Stimulated activated CD8-positive, alpha-beta memory T cell treated with anti-CD3 and anti-CD28 coated beads, Interleukin-4, amount 100 ng/mL, for 48 hours (primary cell): ENCODE measurements at places on chromosomes 2 and 18.

DNA sequence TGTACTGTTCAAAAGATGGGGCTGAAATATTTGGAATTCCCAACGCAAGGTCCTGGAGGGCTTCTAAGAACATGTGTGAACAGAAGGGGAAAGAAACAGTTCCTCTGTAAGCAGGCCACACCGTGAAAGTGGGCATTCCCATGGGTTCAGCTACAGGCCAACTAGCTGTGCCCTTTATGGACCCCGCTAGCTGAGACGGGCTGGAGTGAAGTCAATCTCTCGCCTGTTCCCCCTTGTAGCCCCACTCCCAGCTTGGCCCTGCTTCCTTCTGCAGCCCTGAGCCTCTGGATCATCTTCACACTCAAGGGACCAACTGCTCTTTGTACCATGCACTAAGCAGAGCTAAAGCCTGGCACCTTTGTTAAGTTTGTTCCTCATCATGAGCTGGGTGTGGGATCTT is 55.4 kb downstream of the POLR1A start:
- DNase-seq, result no peak

DNA sequence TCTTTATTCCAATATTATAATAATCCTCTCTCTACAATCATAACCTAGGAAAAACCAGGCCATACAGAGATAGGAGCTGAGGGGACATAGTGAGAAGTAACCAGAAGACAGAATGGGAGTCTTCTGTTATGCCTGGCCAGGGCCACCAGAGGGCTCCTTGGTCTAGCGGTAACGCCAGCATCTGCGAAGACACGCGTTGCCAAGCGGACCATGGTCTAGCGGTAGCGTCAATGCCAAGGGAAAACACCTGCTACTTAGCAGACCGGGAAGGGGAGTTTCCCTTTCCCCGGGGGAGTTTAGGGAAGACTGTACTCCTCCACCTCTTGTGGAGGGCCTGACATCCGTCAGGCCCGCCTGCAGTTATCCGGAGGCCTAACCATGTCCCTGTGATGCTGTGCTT is 36.6 kb downstream of the ARL6IP6 start:
- DNase-seq, result no peak

DNA sequence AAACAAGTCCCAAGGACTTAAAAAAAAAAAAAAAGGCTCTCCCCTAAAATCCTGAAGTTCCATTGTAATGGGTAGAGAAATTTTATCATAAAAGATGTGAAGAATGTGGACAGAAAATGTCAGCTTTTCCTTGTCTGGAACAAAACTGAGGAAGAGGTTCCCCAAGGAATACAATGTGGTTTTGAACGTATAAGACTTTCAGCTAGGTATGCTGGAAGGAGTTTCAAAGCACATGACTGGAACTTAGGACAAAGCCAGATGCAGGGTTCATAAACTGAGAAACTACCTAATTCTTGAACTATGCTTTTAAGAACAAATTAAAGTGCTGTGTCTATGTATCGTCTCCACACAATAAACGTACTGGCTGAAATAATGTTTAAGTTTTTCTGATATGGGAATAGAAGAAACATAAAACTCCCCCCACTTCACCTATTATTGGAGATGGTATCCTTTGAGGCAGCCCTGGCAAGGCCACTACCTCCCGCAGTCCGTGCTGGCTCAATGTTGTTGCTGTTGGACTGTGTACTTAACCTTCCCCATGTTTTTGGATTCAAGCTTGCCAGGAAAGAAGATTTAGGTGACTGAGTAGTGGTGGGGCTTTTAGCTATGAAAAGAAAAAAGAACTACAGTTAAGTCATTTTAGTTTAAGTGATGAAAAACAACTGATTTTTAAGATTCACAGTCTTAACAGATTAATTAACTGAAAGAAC is 84.2 kb upstream of the DNER start:
- DNase-seq, result no peak

DNA sequence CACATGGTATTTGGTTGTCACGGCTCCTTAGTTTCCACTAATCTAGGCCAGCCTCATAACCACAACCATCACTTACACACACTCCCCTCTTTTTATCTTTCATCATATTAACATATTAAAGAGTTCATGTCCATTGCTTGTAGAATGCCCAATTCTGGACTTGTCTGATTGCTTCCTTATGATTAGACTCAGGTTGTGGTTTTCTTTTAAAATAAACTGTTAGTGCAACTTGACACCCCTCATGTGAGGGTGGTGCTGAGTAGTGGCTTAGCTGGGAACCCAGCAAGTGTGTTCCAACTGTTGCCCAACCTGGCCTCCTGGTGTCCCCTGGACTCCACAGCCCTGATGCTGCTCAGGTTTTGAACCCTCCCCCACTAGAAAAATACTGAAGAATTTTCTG is 20.1 kb upstream of the CD207 start:
- DNase-seq, result no peak

DNA sequence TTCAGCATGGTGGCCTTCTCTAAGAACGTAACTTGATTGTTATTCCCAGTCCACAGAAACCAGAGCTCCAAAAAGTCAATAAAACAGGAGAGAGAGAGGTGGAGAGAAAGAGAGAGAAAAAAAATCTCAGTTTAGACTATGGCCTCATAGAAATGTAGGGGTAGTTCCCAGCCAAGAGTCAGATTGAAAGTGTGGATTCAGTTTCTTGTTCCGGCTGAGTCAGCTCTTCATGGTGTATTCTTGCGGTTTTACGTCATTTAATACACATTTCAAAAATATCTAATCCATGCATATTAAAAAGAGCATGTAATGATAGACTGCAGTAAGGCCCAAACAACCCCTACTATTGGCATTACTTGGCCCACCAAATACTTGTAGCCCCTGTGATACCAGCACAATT is 303.9 kb downstream of the ETAA1 start:
- DNase-seq, result no peak

DNA sequence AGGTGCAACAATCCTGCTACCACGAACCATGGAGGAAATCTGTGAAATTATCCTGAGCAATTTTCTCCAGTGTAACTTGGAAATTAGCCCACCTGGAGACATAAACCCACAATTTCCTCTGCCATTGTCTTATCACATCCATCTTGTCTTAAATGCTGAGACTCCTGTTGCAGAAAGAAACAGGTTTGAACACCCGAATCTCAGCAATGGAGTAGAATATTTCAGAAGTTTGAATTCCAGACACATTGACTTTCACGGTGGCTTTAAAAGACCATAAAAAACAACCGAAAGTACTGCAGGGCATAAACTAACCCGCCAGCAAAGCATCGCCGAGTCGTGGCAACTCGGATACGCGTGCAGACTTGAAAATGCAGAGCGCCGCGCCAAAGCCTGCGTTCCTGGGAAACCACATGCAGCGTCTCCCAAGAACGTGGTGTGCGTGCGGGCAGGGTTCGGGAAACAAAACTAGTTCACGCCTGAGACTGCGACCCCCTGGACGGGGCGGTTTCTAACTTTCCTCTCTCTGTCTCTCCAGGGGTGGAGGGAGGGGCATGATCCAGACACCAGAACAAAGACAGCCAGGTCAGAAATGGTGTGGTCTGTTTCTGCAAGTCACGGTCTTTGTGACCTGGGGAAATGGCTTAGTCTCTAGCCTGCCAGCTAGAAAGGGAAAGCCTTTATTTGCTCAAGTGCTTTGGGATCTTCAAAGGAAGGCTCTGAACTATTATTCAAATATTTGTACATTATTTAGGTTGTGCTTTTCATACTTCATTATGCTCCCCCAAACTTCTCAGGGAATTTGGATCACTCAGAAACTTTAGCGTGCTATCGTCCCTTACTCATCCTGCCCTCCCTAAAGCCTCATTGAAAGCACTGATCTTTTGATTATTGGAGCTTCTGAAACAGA is 26.9 kb upstream of the KCTD1 start:
- DNase-seq, result peak; percentile 24

GRCh38 chr18:6589923-6590322 is 139.6 kb upstream of the ARHGAP28 start:
- DNase-seq, result no peak

- no peak for DNase-seq
Measured at GRCh38 chr2:230777721-230778120, 65.1 kb downstream of the CAB39 start.

GRCh38 chr2:201261471-201261870 is 1.1 kb downstream of the CASP8 start:
- peak; percentile 67 for DNase-seq

DNA sequence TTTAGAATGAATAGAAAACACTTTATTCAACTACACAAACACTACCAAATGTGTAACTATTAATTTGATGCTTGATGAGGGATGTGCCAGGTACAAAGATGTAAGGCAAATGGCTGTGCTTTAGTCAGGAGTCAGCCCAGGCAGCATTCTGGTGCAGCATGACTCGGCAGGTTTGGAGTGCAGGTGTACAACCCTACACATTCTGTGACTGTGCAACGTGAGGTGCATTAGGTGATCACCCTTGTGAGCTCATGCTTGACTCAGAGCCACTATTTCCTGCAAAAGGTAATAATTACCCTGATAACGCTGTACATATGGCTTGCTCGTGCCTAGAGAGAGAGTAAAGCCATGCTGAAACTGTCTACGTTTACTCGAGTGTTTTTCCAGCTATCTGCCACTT is 288.7 kb upstream of the DSEL start:
- DNase-seq, result no peak

GRCh38 chr2:140990416-140990815 is 1140.4 kb downstream of the LRP1B start:
- no peak for DNase-seq

GRCh38 chr2:112887964-112888749 is 22.8 kb upstream of the IL37 start:
- DNase-seq, result no peak

DNA sequence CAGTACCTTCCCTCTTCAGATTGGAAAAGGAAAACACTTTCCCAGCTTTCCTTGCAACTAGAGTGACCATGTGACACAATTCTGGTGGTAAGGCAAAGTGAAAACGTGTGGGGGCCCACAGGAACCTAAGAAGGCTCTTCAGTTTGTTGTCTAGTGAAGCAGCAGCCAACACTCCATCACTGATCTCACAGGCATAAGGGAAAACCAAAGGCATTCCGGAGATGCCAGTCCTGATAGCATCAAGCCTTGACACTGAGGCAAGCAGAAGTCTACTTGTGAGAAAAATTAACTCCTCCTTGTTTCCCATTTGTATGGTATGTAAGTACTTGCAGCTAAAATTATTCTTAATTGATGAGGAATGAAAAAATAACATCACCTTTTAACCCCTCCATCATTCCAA is 88.3 kb downstream of the ETAA1 start:
- no peak for DNase-seq

- DNase-seq, result peak; percentile 57
Measured at GRCh38 chr2:224520064-224520463, 65.1 kb downstream of the CUL3 start.

- no peak for DNase-seq
Measured at GRCh38 chr2:216500572-216500971, 1.9 kb downstream of the RPL37A start.

DNA sequence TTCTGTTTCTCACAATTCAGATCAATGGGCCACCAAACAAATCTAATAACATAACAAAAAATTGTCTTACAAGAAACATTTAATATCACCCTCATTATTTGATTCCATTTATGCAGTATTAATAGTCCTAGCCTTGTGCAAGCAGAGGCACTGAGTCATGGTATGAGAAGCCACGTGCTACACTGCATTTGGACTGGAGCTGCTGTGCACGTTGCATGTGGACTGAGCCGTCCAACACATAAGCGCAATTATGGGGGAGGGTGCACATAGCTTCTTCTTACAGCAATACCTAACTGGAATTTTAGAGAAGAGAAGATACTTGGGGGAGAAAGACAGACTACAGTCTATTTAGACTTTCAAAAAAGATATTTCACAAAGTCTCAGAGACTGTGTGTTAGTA is 329.6 kb upstream of the ID2 start:
- DNase-seq, result no peak

- DNase-seq, result no peak
Measured at GRCh38 chr18:8400193-8400752, 209.0 kb upstream of the RAB12 start.
